ENCODE measurements at places on chromosomes 12 and 14.

GRCh38 chr12:128033473-128033872, 233.5 kb upstream of the TMEM132C start:
- DNase-seq, result no peak

- DNase-seq, result no peak
Measured at GRCh38 chr12:95258151-95258550, 40.5 kb downstream of the VEZT start.

DNA sequence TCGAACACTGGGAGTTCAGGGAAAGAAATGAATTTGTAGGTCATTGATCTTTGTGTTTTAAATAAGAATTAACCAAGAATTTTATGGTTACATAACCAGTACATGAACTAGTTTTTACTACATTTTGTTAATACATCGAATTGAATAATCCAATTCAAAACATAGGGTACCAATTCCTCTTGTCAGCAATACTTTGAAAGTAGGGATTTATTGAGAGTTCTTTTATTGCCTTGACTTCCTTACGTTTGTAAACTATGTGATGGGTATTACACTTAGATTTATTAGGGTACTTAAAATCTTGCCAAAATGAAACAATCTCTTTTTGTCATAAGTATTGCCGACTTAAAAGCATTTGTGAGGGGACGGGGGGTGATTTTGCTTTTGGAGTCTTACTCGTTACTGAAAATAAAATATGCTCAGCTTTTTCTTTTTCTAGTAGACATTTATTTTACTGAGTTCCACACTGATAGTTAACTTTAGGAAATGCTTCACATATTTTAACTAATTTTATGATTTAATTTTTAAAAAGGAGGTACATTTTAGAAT, 22.4 kb downstream of the SOCS2 start:
- DNase-seq, result no peak

- no peak for DNase-seq
Measured at GRCh38 chr14:101586531-101587430, 25.5 kb downstream of the DIO3 start.

- no peak for DNase-seq
Measured at GRCh38 chr12:50398931-50399330, 1.8 kb upstream of the LARP4 start.

- no peak for DNase-seq
Measured at GRCh38 chr14:61430066-61430757, 108.8 kb downstream of the PRKCH start.

GRCh38 chr12:64669270-64669842, 59.1 kb downstream of the RASSF3 start:
- no peak for DNase-seq

DNA sequence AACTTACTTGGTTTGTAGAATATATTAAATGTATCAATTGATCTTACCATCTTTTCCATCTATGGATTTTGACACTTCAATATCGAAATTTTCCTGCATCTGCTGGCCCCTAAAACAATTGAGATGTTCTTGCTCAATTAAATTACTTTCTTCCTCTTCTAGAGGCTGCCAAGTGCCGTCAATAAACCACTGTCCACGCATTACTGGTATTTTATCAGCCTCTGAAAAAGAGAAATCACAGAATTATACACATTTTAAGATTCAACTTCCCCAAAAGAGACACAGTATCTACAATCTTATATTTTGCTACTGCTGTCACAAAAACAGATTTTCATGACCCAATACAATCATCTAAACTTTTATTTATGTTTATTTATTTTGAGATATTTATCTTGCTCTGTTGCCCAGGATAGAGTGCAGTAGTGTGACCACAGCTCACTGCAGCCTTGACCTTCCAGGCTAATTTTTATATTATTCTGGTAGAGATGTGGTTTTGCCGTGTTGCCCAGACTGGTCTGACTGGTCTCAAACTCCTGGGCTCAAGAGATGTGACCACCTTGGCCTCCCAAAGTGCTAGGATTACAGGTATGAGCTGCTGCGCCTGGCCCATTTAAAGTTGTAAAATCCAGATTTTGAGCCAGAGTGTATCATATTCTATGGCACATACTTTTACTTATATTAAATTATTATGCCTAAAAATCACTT, 49.3 kb downstream of the DDHD1 start:
- no peak for DNase-seq

- DNase-seq, result no peak
Measured at GRCh38 chr14:32090686-32091085, 13.6 kb downstream of the ARHGAP5 start.

- no peak for DNase-seq
Measured at GRCh38 chr12:45907955-45908354, 82.4 kb downstream of the SCAF11 start.

DNA sequence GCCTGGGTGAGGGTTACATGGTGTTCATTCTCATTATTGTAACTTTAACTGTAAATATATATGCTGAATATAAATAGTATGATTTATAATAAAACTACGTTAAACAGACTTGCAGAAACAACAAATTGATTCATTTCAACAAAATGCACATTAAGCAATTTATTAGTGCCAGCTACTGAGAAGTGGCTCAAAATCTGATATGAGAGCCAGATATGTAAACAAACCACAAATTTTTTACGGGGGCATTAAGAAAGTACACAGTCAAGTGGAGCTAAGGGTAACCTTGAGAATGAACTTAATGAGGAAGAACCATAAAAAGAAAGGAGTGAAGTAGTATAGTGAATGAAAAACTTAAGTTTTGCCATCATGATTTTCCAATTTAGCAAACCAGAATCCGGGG, 40.3 kb downstream of the CEP128 start:
- DNase-seq, result no peak

DNA sequence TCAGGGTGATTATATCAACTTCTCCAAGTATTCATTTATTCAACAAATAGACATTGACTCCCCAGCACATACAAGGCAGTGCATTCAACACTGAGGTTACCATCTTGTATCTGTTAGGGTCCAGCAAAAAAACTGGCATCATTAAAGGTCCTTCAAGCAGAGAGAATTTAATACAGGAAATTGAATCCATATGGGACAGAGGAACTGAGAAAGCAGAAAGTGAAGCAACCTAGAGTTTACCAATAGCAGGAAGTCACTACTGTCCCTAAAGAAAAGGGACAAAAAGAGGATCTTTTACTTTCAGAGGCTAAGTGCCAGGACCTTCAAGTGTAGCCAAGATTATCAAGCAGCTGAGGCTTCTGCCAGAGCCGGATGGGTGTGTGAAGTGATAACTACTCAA, 237.8 kb upstream of the TBX3 start:
- no peak for DNase-seq

GRCh38 chr12:102746963-102747362, 170.1 kb downstream of the PAH start:
- DNase-seq, result no peak

DNA sequence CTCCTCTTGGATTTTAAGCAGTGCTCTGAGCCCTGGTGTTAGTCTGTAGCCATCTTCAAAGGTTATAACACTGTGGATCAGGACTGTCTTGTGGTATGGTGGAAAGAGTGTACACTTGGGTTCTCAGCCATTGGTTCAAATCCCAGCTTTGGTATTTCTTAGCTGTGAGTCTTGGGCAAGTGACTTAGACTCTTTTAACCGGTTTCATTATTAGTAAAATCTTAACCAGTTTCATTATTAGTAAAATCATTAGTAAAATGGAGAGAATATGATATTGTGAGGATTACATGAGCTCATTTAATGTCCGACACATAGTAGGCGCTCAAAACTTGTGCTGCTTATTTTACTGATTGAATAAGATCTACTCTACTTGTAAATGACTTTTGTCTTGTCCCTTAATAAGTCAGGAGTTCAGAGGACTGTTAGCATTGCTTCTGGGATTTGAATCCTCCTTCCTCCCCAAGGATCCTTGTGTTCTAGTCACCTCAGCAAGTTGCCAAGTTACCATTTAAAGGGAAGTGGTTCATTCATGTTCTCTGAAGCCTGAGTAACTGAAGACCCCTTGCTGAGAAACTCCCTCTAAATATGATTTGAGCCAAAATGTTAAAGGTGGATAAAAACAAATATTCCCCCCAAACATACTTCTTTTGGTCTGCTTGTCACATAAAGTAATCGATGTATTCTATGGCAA, 12.4 kb downstream of the TTLL5 start:
- no peak for DNase-seq

- no peak for DNase-seq
Measured at GRCh38 chr12:94145191-94145983, 3.0 kb upstream of the PLXNC1 start.

DNA sequence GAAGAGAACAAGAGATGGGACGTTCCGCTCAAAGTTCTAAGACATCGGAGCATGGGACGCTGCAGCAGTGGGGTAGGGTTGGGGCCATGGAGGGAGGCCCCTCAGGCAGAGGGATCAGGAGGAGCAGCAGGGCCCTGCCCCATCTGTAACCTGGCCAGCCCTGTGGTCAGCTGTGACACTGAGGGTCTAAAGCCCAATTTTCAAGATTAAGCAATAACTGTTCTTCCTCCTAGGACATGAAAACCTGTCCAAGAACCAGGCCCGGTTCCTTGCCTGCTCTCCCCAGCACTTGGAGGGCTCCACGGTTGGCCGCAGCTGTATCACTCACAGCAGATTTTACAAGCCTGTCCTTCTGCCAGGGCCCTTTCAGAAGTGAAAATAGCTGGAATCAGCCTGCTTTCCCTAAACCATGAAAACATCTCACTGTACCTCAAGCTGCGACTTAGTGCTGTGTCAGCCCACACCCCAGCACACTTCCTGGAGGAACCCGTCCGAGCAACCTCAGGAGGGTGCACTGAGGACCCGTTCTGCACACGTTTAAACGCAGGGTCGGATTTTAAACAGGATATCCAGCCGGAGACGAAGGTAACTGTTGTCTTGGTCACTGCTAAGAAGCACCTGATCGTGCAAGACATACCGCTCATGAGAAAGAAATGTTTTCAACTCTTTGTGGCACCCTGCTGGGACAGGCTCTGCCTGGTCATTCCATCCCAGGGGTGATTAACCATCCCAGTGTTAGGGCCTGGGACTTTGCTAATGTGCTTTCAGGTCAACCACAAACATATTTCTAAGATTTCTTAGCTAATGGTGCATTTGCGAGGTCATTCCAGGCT, 201.9 kb upstream of the DIO3 start:
- no peak for DNase-seq

DNA sequence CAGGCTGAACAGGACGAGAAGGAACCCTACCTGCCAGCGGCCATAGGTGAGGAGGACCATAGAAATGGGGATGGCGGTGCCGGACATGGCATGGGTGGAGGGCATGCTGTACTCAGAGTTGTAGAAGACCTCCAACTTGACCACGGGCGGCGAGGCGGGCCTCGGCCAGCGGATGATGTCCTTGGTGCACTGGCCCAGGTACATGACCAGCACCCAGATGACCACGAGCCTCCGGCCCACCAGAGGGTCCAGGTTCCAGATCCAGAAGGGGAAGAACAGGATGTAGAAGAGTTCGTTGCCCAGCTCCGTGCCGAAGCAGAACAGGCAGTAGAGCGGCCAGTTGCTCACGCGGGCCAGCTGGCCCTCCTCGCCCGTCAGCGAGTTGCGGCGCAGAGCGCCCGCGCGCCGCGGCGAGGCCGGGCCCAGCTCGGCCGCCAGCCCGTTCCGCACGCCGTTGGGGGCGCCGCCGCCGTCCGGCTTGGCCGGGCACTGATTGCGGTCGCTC, 582 bp downstream of the SGPP1 start:
- no peak for DNase-seq

GRCh38 chr14:29274890-29275596, 508.5 kb downstream of the FOXG1 start:
- DNase-seq, result no peak

- DNase-seq, result no peak
Measured at GRCh38 chr14:97408937-97409815, 612.0 kb downstream of the VRK1 start.

- no peak for DNase-seq
Measured at GRCh38 chr14:33342299-33342974, 403.8 kb downstream of the NPAS3 start.

DNA sequence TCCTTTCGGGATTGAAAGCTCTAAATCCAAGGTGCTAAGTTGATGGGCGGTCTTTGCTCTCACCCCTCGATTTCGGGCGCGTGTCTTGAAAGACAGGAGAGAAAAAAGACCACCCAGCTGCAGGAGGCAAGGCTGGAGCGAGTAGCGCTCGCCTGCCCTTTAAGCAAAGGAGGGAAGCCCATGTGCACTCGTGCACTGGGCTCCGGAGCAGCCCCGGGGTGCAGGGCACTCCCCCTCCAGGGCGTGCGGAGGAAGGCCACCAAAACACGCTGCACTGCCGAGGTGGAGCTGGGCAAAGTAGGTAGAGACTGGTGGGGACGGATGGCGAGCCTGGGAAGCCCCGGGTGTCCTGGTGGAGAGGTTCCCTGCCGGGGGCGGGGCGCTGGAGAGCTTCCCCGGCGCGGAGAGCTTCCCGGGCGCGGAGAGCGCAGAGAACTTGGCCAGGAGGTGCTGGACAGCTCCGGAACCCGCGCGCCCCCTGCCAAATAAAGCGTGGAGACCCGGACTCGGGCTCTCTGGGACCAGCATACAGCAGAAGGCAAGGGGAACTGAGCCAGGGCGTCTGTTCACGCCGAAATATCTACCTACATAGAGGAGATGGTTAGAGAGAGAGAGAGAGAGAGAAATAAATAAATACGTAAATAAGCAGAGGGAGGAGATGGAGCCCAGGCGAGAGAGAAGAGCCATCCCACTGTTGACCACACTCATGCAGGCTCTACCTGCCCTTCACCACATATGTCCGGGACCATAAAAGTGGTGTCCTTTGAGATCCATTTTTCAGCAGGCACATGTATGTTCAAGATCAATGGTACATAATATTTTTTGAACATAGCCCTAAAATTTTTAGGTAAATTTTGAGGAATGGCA, 662 bp upstream of the NELL2 start:
- no peak for DNase-seq

- DNase-seq, result no peak
Measured at GRCh38 chr14:70915415-70915814, 8.2 kb downstream of the PCNX1 start.

DNA sequence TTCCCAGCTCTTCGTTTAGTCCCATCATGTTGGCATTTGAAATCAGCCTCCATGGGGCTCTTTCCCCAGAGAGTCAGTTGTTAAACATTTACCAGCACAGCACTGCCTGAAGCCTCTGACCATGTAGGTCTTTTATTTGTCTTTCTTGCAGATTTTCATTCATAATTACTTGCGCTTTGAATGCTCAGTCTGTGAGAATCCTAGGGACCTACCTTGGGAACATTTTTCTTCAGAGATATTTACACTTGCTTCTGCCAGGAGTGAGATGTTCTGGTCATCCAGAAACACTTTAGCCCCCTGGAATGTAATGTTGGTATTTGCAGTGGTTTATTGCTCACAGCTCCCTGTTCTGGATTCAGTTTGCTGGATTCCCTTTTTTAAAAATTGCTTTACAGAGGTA, 41.7 kb downstream of the RPH3A start:
- DNase-seq, result no peak

DNA sequence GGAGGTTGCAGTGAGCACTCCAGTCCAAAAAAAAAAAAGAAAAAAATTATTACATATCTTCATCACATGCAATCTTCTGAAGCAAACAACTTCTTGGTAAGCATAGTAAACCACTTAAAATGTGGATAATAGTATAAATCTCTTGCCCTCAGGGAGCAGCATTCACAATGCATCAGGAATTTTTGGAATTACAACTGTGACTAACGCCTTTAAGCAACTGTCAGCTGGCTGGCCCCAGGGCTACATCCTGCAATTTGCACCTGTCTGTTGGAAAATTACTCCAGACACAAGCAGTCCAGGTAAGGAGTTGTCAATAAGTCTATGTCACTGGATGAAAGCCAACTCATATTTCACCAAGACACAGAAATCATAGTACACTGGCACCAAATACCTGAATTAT, 5.5 kb upstream of the SLC7A7 start:
- no peak for DNase-seq

All from stimulated activated CD8-positive, alpha-beta memory T cell treated with anti-CD3 and anti-CD28 coated beads, Interleukin-15, amount 100 ng/mL, for 4 hours (primary cell).